ENCODE measurements at places on chromosomes 4 and X.

- DNase-seq, result no peak
- no peaks in the 10 kb centered on the region for H3K36me3 ChIP-seq
- no peak overlapping the region for H3K27ac ChIP-seq
- no peak overlapping the region for H3K4me3 ChIP-seq
Measured at GRCh38 chr4:89803915-89804314, 33.0 kb downstream of the SNCA start.

GRCh38 chrX:103488332-103488731, 31.0 kb downstream of the RAB40A start:
- DNase-seq, result no peak

DNA sequence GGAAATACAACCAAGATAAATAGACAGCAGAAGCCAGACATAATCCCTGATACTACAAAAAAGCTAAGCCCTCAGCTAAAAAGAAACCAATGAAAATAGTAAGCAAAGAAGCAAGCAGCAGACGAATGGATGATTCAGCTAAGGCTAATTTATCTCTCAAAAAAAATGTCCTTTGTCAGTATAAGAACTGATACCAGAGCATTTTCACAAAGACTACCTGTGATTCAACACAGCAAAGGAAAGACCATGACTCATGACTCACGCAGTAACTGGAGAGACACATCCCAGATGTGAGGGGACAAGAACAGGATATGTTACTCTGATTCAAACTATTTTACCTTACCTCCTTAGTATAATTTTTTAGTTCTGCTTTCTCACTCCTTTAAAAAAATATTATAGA, 22.7 kb upstream of the TMPRSS11F start:
- no peaks in the 10 kb centered on the region for H3K36me3 ChIP-seq
- H3K27me3 ChIP-seq, result no peaks in the 10 kb centered on the region
- DNase-seq, result no peak
- H3K4me3 ChIP-seq, result no peak overlapping the region
- no peak overlapping the region for H3K27ac ChIP-seq
- H3K4me1 ChIP-seq, result no peaks in the 10 kb centered on the region

DNA sequence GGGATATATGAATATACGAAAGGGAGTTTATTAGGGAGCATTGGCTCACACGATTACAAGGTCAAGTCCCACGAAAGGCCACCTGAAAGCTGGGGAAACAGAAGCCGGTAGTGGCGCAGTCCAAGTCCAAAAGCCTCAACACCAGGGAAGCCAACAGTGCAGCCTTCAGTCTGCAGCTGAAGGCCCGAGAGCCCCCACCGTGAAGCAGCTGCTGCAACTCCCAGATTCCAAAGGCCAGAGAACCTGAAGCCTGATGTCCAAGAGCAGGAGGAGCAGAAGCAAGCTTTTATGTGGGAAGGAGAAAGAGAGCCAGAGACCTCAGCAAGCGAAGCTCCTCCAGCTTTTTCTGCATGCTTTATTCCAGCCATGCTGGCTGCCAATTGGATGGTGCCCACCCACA, 275.8 kb downstream of the PTTG2 start:
- no peaks in the 10 kb centered on the region for H3K36me3 ChIP-seq
- no peaks in the 10 kb centered on the region for H3K27me3 ChIP-seq
- peak overlapping the region; percentile 24 for H3K27ac ChIP-seq
- DNase-seq, result no peak
- H3K4me1 ChIP-seq, result no peaks in the 10 kb centered on the region
- H3K4me3 ChIP-seq, result no peak overlapping the region

DNA sequence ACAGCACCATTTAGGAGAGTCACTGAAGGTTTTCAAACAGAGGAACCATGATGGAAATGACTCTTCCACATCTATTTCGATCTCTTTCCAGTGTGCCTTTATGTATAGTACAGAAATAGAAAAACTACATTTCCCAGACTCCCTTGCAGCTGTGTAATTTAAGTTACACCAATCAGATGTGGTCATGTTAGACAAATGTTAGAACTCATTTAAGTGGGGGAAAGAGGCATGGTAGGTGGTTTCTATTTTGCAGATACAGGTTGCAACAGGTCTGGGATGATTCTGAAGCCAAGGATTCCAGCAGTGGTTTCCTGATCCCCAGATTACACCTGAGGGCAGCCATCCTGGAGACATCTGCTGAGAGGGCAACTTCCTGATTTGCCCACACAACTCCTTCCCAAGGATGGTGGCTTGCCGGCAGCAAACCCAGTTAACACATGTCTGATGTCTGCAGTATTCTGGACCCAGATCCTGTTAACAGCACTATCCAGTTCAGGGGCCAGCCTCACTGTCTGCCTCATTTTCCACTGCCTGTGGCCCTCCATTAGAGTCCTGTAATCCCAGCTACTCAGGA, 38.7 kb upstream of the PDK3 start:
- no peak overlapping the region for H3K4me3 ChIP-seq
- H3K4me1 ChIP-seq, result peaks cover 18% of the 10 kb centered on the region
- no peak for DNase-seq
- no peaks in the 10 kb centered on the region for H3K27me3 ChIP-seq
- H3K36me3 ChIP-seq, result no peaks in the 10 kb centered on the region
- H3K27ac ChIP-seq, result peak overlapping the region; percentile 79

DNA sequence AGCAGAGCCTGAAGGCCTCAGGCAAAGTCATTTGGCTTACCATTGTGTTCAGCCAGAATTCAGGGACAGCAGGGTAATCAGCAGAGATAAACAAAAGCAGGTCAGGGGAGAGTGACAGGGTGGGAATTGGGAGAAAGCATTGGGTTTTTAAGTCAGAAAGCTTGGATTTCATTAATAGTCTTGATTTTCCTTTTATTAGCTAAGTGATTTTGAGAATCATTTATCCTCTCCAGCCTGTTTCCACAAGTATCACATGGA, 410.1 kb downstream of the HNRNPD start:
- no peak for DNase-seq
- H3K27me3 ChIP-seq, result no peaks in the 10 kb centered on the region
- no peaks in the 10 kb centered on the region for H3K4me1 ChIP-seq
- H3K4me3 ChIP-seq, result no peak overlapping the region

- no peaks in the 10 kb centered on the region for H3K4me1 ChIP-seq
- peaks cover 2% of the 10 kb centered on the region for H3K36me3 ChIP-seq
- no peak for DNase-seq
- H3K27ac ChIP-seq, result peak overlapping the region; percentile 26
- no peak overlapping the region for H3K4me3 ChIP-seq
Measured at GRCh38 chr4:73187325-73187724, 71.3 kb downstream of the ANKRD17 start.

GRCh38 chr4:26692014-26692726, 108.3 kb downstream of the TBC1D19 start:
- no peaks in the 10 kb centered on the region for H3K27me3 ChIP-seq
- H3K27ac ChIP-seq, result no peak overlapping the region
- DNase-seq, result no peak
- no peaks in the 10 kb centered on the region for H3K36me3 ChIP-seq
- H3K4me1 ChIP-seq, result no peaks in the 10 kb centered on the region
- H3K4me3 ChIP-seq, result no peak overlapping the region

DNA sequence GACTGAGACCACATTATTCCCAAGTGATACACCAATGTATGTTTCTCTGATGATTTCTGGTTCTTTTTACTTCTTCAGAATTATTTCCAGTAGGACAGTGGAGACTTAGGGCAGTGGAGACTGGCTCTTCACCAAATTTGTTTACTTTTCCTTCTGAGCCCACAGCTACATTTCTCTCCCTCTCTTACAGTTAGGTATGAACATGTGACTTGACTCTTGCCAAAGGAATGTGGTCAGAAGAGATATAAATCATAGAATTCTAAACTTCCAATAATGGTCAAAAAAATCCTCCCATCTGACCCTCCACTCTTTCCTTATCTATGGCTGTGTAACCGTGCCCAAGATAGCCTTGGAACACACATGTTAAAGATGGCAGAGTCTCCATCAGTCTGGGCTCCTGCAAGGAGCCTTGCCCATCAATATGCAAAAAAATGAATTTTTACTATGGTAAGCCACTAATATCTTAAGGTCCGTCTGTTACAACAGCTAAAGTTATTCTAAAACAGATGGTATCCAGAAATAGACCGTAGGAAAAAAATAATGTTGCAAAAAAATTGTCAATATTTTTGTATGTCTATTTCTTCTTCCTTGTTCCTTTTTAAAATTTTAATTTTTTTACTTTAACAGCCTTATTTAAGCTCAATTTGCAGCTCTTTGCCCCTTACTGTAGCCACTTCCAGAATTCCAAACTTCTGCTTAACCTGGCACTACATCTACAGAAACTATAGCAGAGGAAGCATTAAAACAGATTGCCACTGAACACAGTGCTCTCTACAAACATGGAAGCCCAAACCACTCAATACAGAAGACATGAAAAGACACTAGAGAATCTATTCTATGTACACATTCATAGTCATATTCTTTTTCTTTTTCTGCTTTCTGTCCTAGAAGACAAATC, 260.7 kb downstream of the COL25A1 start:
- H3K27ac ChIP-seq, result no peak overlapping the region
- no peaks in the 10 kb centered on the region for H3K36me3 ChIP-seq
- H3K4me1 ChIP-seq, result no peaks in the 10 kb centered on the region
- no peaks in the 10 kb centered on the region for H3K27me3 ChIP-seq

- H3K36me3 ChIP-seq, result no peaks in the 10 kb centered on the region
- no peak overlapping the region for H3K27ac ChIP-seq
Measured at GRCh38 chr4:147570616-147571015, 46.6 kb upstream of the TMEM184C start.

- H3K4me3 ChIP-seq, result no peak overlapping the region
- H3K27me3 ChIP-seq, result no peaks in the 10 kb centered on the region
- H3K27ac ChIP-seq, result no peak overlapping the region
- H3K36me3 ChIP-seq, result no peaks in the 10 kb centered on the region
- DNase-seq, result no peak
Measured at GRCh38 chrX:125405339-125405738, 85.7 kb downstream of the TEX13C start.

DNA sequence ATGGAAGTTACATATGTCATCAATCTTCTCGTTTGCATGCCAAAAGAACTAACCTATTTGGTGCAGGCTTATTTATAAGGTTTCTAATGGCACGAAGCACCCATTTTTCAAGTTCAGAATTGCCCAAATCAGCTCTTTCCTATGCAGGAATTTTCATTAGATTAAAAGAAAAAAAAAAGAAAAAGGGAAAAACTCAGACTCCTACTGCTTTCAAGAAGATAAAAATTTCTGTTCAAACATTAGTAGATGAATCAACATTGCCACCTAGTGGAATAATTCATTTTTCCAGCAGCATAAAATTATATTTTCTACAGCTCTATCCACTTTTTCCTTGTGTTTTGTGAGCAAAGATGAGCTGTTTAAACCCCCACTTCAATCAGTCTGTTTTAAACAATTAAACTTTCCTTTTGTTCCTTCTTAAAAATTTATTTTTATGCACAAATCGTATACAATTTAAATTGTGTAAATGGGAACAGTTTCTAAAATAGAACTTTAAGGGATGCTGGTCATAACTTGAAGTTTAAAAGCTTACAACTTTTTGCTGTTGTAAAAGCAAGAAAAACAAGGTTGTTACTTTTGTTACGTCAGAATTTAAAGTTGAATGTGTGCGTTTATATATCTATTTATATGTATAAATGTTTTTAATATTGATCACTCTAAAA, 309.9 kb downstream of the ARAP2 start:
- no peak overlapping the region for H3K4me3 ChIP-seq
- no peak overlapping the region for H3K27ac ChIP-seq
- no peak for DNase-seq
- no peaks in the 10 kb centered on the region for H3K36me3 ChIP-seq
- H3K27me3 ChIP-seq, result no peaks in the 10 kb centered on the region

DNA sequence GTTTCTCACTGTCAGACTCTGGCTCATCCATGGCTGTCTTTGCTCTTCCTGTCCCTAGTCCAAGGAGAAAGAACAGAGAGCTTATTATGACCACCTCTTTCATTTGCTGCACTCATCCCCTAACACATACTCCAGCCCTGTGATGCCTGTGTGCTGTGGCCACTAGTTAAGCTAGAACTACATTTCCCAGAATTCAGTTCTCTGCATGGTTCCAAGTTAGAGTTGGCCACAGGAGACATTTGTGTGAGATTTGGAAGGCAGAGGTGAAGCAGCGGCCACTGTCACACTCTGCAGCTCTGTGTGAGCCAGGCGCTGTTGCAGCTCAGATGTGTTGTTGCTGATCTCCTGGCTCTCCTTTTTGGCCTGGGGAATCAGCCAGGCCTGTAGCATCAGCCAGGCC, 188.2 kb upstream of the ATP6AP2 start:
- no peak for DNase-seq
- H3K4me3 ChIP-seq, result no peak overlapping the region
- H3K4me1 ChIP-seq, result no peaks in the 10 kb centered on the region
- H3K36me3 ChIP-seq, result no peaks in the 10 kb centered on the region
- H3K27ac ChIP-seq, result no peak overlapping the region

DNA sequence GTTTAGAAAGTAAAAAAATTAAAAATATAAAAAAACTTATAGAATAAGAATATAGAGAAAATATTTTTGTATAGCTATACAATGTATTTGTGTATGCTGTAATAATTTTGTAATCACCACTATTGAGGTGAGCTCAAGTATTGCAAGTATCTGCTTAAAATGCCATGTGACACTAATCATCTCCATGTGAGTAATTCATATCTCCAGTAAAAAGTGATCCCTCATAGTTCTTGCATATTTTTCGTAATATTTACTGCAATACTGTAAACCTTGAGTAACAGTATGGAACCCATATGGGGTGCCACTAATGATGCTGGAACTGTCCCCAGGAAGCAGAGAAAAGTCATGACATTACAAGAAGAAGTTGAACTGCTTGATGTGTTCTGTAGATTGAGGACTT, 43.2 kb upstream of the HUWE1 start:
- no peaks in the 10 kb centered on the region for H3K36me3 ChIP-seq
- no peaks in the 10 kb centered on the region for H3K27me3 ChIP-seq
- H3K27ac ChIP-seq, result no peak overlapping the region
- DNase-seq, result no peak
- H3K4me3 ChIP-seq, result no peak overlapping the region

DNA sequence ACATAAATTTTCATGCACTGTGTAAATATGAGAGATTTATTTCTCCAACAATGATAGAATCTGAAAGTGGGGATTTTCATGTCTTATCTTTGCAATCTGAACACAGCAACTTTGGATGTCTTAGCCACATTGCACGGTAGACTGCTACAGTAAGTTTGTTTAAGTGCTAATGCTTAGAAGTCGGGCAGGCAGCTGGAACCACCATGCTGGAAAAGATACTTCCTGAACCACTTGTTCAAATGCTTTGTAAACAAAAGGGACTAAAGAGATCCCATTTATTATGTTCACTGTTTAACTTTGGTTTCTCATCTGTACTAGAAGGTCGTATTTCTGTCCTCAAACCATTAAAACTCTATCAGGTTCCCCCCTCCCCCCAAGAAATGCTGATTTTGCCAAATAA, 555.9 kb upstream of the DIPK2B start:
- no peaks in the 10 kb centered on the region for H3K36me3 ChIP-seq
- no peak overlapping the region for H3K4me3 ChIP-seq
- no peaks in the 10 kb centered on the region for H3K4me1 ChIP-seq
- H3K27me3 ChIP-seq, result no peaks in the 10 kb centered on the region
- no peak overlapping the region for H3K27ac ChIP-seq

DNA sequence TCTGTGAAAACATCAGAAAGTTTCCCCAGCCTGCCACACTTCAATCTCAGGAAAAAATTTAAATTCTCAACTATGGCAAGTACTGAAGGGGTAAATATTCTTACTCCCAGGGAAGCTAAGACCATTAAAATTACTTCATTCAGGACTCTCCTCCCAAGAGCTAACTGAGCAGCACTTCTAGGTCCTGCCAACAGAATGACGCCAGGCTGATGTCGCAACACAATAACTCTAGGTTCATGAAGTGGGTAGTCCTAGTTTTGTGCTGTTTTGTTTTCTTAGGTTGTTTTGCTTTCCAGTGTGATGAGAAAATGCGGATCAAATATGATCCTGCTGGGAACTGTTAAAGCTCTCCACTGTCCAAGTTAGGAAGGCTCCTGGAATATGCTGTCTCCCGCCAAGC, 180.0 kb downstream of the NKX6-1 start:
- H3K4me1 ChIP-seq, result no peaks in the 10 kb centered on the region
- H3K36me3 ChIP-seq, result no peaks in the 10 kb centered on the region
- peak; percentile 63 for DNase-seq
